ENCODE measurements at places on chromosomes 12 and 14.

GRCh38 chr14:49193332-49194065, 392.7 kb downstream of the RPS29 start:
- no peak for DNase-seq

DNA sequence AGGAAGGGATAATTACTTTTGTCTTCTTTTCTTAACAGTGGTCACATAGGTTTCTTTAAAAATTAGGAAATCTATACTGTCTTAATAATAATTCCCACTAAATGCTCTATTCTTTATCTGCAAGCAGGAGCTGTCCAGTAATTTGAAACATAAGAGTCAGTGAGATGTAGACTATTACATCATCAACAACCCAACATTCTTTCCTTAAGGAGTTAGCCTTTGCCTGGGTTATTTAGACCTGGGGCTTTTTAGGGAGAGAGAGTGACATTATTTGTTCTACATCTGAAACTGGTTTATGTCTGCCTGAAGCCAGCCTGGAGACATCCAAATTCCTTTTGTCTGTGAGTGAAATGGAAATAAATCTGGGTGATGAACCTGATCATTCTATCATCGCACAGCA, 294.4 kb downstream of the TMTC2 start:
- DNase-seq: no peak

- DNase-seq: no peak
Measured at GRCh38 chr12:66387117-66387516, 84.8 kb downstream of the HELB start.

DNA sequence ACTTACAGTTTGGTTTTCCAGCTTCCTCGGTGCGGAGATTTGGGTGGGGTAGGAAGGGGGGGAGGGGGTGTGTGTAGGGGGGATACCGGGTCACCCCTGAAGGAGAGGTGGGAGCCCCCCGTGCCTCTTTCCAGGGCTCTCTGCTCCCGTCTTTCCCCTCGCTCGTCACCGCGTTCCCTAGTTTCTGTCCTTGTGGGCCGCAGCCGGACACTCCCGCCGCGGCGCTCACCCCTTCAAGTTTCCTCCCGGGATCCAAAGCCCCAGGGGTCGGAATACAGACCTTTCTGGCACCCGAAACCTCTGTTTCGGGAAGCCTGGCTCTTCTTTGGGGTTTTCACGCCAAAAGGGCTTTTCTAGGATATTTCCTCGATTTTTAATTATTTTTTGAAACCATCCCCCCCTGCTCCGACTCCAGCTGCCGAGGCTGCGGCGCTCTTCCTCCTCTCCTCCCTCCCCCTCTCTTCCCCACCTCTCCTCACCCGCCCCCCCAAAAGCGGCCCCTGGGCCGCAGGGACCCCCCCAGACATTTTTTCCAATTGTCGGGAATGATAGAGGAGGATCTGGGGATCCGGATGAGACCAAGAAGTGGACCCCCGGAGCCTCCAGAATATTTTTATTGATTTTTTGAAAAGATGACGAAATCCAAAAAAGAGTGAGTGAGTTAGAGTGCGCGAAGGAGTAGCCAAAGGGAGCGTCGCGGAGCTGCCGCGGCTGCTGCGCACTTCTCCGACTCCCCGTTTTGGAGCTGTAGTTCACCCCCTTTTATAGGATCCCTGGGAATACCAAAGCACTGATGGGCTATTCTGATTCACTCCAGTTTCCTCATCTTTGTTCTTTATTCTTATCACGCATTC, 1.7 kb downstream of the CCND2 start:
- no peak for DNase-seq

DNA sequence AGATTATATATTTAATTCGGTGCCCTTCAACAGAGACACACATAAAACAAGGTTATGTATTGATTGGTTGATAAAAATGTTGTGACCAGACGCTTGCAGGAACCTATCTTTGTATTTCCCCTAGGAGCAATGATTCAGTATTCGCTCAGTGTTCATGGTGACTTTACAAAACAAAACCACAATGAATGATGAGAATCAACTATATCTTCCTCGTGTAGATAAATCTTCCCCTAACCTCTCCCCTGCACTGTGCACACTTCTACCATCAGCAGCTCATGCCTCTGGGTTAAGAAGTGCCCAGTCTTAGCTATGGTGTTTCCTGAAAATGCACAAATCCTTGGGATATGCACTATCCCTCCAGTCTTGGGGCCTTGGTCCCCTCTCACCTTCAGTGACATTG, 16.3 kb downstream of the RIN3 start:
- DNase-seq: no peak

GRCh38 chr12:117119592-117120198, 20.5 kb upstream of the TESC start:
- no peak for DNase-seq

- DNase-seq: no peak
Measured at GRCh38 chr12:40034156-40034555, 71.7 kb downstream of the SLC2A13 start.

- DNase-seq: no peak
Measured at GRCh38 chr12:104420868-104421267, 35.9 kb upstream of the CHST11 start.

GRCh38 chr12:30457621-30458289, 237.9 kb downstream of the IPO8 start:
- DNase-seq: no peak

- DNase-seq: no peak
Measured at GRCh38 chr14:70931008-70931407, 23.7 kb downstream of the PCNX1 start.

- DNase-seq: no peak
Measured at GRCh38 chr12:116299665-116300328, 22.3 kb upstream of the MED13L start.

GRCh38 chr14:67986131-67986841, 166.7 kb downstream of the RAD51B start:
- DNase-seq: no peak

- peak; percentile 24 for DNase-seq
Measured at GRCh38 chr12:47773062-47773857, at the start of gene SLC48A1. Gene SLC48A1, plus strand, starts transcription at chr12:47773238. Its CDS starts 67 bp downstream, at chr12:47773305.

DNA sequence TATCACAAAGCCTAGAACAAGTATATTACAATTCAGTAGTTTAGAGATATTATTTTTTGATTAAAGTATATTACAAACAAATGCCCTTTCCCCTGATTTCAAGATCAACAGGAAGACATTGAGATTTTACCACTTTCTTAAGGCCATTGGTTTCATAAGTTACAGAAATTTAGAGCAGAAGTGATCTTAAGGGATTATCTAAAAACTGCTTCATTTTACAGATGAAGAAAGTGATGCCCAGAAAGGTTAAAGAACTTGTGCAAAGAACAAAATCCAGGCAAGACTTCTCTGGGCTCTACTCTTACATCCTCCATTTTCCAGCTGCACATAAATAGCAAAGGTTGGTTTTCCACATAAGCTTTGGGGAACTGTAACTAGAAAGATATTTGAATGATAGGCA, 87.5 kb downstream of the DUSP6 start:
- DNase-seq: no peak

DNA sequence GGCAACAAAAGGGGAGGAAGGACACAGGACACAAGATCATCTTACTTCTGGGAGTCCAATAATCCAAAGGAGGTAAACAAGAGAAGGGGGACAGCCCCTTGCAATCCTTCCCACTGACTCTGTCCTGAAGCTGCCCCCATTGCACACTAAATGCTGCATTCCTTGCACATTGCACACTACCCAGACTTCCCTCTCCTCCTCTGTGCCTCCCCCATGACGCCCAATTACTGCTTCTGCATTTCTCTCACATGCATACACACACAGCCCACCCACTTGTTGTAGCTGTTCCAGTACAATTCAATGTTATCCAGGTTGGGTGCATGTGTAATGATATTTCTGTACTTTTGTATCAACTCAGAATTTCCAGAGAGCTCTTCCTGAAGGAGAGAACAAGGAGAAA, 5.5 kb downstream of the NDRG2 start:
- DNase-seq: no peak

GRCh38 chr14:101991352-101991751, 27.0 kb downstream of the DYNC1H1 start:
- DNase-seq: no peak

DNA sequence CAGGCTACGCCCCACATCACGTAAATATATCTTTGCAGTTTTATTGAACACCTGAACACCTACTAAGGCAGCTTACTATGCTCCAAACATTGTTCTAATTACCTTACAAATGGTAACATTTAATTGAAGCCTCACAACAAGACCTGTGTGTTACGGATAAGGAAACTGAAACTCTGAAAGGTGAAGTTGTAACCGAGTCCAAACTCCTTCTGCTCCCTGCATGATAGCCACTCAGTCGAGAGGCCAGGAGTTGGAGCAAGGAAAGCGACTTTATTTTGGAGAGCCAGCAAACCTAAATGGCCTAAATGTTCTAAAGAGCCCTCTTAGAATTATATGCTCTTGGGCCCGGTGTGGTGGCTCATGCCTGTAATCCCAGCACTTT, 12.6 kb upstream of the TRPV4 start:
- no peak for DNase-seq

All from stimulated activated CD8-positive, alpha-beta memory T cell treated with anti-CD3 and anti-CD28 coated beads, Interleukin-4, amount 100 ng/mL, for 4 hours (primary cell).